ENCODE measurements at places on chromosomes 1 and 21.
A peak's percentile ranks its signal among the peaks of the same experiment; 100 is the strongest.

DNA sequence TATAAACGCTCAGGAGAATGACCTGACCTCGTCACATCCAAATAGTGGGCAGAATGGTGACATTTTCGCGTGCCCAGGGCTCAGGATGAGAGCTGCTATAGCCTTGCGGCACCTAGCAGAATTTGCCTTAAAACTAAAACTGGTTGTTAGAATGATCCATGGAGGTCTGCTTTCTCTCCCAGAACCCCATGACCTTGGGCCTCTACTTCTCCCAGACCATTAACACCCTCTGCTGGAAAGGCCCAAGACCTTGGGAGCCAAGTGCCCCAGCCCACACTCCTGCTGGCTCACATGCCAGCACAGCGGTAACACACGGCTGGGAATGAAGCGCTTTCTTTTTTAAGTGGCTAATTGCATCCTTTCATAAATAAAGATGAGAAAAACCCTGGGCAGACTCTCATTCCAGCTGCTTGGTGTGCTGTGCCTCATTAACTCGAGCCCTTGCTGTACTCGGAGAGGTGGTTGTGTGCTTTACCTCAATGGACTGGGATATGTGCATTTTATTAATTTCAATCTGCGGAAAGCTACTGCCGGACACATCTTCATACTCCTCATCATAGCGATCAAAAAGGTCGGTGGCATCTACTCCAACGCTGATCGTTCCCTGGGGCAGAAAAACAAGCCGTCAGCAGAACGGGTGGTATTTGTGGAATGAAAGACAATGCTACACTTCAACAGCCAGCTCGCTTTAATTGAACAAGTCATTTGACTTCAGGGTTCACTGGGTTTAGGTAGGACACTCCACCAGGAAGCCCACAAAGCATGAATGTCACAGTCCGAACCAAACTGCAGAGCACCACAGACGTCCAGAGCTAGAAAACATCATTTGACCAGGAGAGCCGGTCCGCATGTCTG is 29.0 kb downstream of the THAP3 start:
- no peak for DNase-seq

DNA sequence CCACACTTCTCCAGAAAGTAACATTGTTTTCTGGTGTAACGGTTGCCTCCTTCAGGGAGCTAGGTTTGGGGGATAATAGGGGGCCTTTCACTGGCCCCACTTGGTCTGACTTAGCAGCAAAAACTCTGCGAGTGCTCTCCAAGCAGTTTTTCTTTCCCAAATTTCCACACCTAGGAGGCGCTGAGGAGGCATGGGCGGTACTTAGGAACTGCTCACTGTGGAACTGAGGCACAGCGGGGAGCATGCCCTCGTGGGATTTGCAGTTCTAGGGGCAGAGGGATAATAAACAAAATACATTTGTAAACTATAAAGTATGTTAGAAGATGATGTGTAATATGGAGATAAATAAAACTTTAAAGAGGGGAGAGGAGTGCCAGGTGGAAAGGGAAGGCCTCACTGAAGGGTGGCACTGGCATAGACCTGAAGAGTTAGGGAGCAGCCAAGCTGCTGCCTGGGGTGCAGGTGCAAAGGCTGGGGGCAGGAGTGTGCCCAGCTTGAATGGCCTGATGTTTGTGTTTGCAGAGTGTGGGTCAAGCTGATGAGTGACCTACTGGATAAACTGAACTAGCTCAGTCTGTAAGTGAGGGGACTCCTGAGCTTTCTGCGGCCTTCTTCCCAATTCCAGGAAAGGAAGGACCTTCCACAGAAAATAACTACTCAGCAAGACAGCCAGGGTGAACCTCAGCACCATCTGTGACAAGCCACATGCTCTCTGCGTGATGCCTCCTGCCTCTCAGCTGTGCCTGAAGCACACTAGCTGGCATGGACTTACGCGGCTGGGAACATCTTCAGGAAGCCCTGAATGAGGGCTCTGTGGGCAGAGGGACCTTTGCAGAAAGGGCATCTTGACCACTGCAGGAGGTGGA is 1.9 kb downstream of the EPHX1 start:
- DNase-seq, result peak; percentile 42

GRCh38 chr1:145707183-145707867 is at the start of gene PDZK1:
Gene PDZK1, minus strand, starts transcription at chr1:145707368. Its CDS starts 19,347 bp downstream, at chr1:145688021.
- DNase-seq, result no peak

DNA sequence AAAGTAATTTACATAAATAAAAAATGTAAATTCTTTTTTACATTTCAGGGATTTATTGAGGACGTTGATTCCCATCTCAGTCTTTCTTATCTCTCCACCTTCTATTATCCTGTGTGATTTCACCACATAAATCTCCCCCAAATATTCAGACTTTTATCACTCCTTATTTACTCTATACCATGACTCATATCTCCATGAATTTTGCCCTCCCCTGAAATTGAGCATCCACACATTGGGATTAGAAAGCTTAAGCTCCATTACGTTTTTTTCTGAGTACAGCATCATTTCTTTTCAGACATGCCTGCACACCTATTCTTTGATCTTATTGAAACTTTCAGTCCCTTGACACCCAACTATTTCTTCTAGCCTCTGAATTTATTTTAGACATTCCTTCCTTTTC is 111.2 kb downstream of the IFI44 start:
- DNase-seq, result no peak

- DNase-seq, result peak; percentile 7
Observed at GRCh38 chr21:36169470-36170128, 13.0 kb downstream of the DOP1B start.

DNA sequence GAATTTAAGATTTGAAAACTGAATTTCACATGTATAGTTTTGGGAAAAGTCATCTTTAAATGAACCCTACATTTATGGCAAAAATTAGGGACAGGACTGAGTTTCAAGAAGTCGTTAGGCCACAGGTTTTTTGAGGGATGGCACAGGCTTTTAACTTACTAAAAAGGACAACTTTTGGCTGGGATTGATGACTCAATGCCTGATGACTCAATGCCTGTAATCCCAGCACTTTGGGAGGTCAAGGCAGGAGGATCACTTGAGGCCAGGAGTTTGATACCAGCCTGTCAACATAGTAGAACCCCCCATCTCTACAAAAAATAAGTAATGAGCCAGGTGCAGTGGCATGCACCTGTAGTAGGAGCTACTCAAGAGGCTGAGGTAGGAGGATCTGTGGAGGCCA is 15.9 kb downstream of the UCK2 start:
- DNase-seq, result no peak

DNA sequence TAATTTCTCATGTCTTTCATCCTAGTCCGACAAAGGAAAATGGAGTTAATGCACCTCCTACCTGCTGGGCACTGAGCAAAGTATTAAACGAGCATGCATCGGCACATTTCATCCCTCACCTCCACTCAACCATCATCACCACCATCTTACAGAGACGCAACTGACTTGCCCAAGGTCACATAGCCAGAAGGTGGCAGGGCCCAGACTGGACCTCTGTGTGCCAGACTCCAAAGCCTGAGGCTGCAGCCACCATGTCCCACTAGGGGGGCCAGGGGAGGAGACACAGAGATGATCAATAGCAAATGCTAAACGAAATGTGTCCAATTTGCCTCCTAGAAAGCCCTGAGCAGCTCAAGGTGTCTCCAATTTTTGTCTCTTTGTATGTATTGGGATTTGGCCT is 163.7 kb upstream of the EDN2 start:
- no peak for DNase-seq

GRCh38 chr1:162023547-162024501 is at the start of gene OLFML2B:
Gene OLFML2B, minus strand, starts transcription at chr1:162023869. Its CDS starts 439 bp downstream, at chr1:162023430.
- DNase-seq, result peak; percentile 71

GRCh38 chr21:40422896-40423635 is 423.9 kb downstream of the DSCAM start:
- DNase-seq, result no peak

DNA sequence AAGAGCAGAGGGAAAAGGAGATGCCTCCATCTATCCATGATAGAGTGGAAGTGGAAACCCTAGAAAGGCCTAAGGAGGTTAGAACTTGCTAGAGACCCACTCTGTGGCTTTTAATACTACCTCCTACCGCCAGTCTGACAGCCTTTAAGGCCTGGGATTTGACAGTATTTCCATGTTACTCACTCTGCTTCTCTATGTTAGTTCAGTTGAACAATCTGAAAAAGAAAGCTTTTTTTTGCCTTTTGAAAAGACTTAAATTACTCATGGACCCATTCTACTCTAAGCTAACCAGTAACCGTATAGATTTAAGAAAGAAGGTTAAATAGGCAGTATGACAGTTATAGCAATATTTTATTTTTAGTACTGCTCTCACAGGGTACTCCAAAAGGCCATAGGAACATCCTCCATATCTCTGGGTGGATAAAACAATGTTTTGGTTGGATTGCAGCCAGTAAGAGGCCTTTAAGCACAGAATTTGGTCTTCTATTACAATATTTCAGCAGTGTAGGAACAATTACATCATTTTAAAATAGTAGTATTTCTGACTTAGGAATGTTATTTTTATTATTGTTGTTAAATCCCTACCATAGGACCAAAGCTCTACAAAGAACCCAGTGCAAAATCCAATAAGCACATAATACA is 15.9 kb upstream of the GPR25 start:
- peak; percentile 37 for DNase-seq

- no peak for DNase-seq
Observed at GRCh38 chr1:189697113-189697512, 780.6 kb downstream of the BRINP3 start.

- no peak for DNase-seq
Observed at GRCh38 chr1:192538407-192539296, 36.9 kb upstream of the RGS1 start.

All from dermis blood vessel endothelial cell (primary cell).